ENCODE measurements at places on chromosomes 12 and 14.

GRCh38 chr14:43765474-43765873, 741.6 kb downstream of the FSCB start:
- no peak for DNase-seq

GRCh38 chr12:90062799-90063198, 354.2 kb upstream of the ATP2B1 start:
- no peak for DNase-seq

DNA sequence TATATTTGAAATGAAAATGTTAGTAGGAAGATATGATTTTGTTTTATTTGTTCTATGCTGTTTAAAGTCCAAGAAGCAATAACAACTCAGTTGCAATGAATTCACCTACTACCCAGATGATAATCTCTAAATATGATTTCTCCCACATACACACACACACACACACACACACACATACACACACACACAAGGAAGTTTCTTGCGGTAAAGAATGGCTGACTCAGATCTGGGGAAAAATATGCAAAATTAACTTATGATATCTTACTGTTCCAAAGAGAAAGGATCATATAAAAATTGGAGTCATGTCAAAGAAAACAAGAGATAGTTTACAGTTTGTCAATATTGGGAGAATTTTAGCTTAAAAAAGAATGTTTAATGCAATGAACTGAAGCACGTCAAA, 456.7 kb downstream of the SLC16A7 start:
- DNase-seq: no peak

DNA sequence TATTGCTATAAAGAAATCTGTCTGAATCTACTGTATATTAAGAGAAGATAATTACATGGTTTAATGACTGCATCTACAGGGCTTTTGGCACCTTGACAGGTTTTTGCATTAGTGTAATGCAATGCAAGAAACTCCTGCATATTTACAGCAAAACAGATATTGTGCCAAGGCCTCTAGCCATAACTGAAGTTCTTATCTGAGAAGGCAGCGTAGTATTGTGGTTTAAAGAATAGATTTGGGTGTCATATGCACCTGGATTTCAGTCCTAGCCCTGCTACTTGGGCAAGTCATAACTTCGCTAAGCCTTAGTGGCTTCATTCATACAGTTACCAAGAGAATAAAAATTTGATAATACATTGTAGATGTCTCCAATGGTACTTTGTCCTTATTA, 350.1 kb downstream of the CCDC91 start:
- no peak for DNase-seq

- no peak for DNase-seq
These were observed 129.9 kb downstream of the CPNE8 start for GRCh38 chr12:38775457-38775856.

DNA sequence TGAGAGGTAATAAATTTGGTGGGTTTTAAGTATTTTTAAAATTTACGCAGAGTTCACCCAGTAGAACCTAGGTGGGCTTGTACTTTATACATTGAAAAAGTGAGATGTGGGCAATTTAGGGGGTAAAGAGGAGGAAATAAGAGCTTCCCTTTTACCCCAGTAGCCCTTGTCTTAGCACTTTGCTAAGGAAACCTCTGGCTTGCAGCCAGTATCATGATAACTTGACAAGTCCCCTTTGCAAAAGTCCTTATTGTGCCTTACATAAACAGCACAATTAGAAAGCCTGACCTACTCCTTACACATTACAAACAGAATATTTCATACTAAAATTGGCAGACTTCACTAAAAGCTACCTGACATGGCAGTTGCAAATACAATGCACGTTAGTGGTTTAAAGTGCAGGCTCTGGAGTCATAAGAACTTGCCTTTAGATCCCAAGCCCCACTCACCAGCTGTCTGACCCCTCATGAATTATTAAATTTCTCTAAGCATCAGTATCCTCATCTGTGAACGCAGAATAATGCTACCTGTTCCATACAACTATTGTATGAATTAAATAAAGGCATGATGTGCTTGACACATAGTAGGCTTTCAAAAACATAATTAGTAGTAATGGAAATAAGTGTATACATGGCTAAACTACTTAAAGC, 53.2 kb upstream of the NELL2 start:
- DNase-seq: no peak

GRCh38 chr12:89924191-89924590, 215.6 kb upstream of the ATP2B1 start:
- DNase-seq: no peak

GRCh38 chr12:130642856-130643255, 73.2 kb downstream of the RIMBP2 start:
- DNase-seq: no peak

GRCh38 chr14:55306938-55307589, 35.8 kb downstream of the FBXO34 start:
- no peak for DNase-seq

GRCh38 chr12:26434299-26435068, 239.1 kb downstream of the SSPN start:
- peak; percentile 14 for DNase-seq

- DNase-seq: peak; percentile 35
These were observed 44.5 kb downstream of the FOXA1 start for GRCh38 chr14:37550511-37550910.

All from AG09309 (cell line).